ENCODE measurements at places on chromosomes 1 and 21.

- DNase-seq = no peak
Observed at GRCh38 chr1:244237445-244237844, 186.4 kb downstream of the ZBTB18 start.

DNA sequence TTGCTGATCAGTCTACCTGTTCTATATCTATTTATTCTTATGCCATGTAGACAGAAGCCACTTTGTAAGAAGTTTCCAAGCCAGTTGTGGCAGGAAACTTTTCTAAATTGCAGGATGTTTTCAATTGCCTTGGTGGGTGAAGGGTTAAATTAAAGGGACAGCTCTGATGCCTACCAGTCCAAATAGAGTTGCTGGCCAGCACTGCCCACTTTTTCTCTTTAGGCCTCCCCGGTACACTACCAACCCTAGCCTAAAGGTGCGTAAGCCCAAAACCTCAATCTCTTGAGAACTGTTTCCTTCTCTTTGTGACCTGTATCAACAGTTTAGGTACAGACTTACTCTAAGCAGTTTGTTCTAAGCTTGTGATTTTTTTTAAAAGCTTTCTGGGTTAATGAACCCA is 15.5 kb downstream of the SUSD4 start:
- DNase-seq = no peak

DNA sequence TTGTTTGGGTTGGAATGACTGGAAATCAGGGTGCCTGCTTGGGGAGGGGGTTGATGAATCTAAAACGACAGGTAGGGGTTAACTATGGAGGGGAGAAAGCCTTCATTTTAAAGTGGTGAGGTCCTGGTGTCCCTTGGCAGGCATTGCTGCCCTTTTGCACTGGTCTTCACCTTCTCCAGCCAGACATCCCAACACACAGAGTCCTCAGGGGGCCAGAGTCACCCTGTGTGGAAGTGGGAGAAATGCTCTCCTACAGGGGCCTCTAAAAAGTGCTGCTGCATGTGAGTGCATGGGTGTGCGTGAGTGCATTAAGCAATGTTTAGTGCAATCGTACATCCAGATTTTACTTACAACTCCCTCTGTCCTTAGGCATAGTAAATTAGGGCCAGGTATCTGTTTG is 39.0 kb downstream of the TEX35 start:
- DNase-seq = no peak

- no peak for DNase-seq
Observed at GRCh38 chr21:41367301-41367944, 5.6 kb downstream of the MX2 start.

GRCh38 chr1:1344655-1345361 is 4.4 kb downstream of the DVL1 start:
- no peak for DNase-seq

DNA sequence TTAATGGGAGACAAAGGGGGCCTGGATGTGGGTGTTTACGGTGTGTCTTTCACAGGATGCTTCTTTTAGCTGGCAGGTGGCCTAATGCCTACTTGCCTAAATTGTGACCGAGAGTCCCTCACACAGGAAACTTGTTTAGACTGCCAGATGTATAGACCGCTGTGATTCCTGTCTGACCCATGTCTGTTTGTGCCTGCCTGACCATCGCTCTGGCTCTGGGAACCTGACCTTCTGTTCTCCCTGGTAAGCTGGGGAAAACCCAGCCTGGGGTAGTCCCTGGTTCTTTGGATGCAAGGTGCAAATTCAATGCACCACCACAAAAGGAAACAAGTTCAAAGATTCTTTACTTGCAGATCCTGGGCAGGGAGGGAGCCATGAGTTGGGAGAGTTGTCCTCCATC is 68.4 kb downstream of the DMRTA2 start:
- DNase-seq = no peak

DNA sequence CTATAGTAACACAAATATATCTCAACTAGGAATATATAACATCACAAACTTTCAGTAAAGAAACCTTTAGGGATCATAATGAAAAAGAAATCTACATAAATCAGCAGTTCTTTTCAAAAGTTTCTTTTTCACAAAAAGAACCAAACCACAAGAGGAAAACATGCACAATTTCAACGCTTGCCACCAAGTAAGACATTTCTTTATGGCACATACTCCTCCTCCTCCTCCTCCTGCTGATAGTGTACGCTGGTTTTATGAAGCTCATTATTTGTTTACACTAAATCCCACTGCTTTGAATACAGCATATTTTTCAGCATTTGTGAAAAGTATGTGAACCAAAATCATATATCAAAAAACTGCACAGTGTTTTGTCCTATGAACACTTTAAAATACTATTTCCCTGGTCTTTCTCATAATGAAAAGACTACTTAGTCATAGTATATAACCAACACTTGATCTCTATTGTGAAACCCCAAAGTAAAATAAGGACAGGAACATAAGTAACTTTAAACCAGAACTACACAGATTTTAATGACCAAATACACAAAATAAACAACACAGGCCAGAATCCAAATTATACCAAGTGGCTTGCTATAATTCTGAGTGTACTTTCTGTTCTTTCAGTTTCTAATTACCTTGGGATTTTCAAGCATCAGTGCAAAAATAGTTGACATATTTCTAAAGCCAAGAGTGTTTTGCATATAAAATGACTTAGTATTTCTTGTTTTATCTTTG is 184.2 kb downstream of the EIF4G3 start:
- DNase-seq = no peak

DNA sequence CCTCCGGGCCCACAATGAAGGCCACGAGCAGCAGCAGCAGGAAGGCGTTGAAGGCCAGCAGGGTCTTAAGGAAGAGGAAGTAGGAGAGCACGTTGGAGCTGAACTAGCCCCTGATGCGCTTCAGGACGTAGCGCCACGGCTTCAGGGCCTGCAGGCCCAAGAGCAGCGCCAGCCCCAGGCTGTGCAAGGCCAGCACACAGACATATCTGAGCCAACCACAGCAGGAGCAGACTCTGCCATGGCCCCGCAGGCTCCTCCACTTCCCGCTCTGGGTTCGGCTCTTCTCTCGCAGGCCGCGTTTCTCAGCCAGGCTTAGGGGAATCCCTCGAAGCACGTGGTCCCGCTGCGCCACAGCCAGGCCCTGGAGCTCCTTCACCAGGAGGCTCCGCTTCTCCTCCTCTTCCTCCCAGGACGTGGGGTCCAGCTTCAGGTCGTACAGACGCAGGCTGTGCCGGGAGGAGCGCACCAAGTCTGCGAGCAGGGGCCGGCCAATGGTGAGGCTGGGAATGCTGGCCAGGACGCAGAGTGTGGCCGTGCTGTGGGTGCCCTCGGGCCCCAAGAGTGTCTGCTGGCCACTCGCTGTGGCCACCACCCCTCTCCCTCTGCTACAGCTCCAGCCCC is 41.7 kb downstream of the ZNF691 start:
- DNase-seq = no peak

- DNase-seq = no peak
Observed at GRCh38 chr1:212977781-212978645, 27.7 kb downstream of the VASH2 start.

- no peak for DNase-seq
Observed at GRCh38 chr21:18951271-18952038, 547.9 kb upstream of the TMPRSS15 start.

GRCh38 chr1:101918277-101918676 is 78.4 kb downstream of the OLFM3 start:
- DNase-seq = no peak

Measured in right hindlimb (tissue), 1 donor.